Stimulated activated CD8-positive, alpha-beta memory T cell treated with anti-CD3 and anti-CD28 coated beads, Interleukin-7, amount 100 ng/mL, for 1 hour (primary cell): ENCODE measurements at places on chromosomes 13 and 19.

DNA sequence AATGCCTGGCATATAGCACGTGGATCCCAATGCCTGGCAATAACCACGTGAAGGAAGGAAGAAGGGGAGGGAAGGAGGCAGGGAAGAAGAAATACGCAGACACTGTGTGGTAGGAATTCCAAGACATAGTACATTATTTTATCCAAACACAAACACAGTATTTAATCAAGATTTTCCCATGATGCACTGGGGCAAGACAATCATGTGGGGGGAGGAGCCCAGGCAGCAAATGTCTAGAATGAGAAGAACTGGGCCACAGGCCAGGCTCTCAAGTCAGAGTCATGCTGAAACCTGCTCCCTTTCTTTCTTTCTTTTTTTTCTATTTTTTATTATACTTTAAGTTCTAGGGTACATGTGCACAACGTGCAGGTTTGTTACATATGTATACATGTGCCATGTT lies 717.9 kb downstream of the UQCRFS1 start:
- no peak for DNase-seq

DNA sequence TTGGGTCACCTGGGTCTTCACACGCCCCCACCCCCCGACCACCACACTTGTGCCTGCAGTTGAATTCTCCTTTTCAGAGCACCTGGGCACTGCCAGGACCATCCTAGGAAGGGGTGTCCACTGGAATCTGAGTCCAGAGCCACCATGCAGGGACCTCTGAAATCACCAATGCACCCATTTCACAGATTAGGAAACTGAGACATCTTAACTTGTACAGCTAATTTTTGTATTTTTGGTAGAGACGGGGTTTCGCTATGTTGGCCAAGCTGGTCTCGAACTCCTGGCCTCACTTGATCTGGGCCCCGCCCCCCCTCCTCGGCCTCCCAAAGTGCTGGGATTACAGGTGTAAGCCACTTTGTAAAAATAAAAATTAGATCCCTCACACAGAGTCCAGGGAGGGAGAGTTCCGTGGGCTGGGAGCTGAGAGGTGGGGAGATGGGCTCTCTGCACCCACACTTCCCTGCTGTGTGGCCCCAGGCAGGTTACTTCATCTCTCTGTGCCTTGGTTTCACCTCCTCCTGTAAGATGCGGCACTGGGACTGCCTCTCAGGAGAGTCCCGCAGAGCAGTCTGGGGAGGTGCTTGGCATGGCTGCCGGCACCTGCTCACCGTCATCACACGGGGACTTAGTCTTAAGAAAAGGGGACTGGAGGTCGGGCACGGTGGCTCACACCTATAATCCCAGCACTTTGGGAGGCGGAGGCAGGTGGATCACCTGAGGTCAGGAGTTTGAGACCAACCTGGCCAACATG lies 45.9 kb upstream of the C19orf12 start:
- no peak for DNase-seq

DNA sequence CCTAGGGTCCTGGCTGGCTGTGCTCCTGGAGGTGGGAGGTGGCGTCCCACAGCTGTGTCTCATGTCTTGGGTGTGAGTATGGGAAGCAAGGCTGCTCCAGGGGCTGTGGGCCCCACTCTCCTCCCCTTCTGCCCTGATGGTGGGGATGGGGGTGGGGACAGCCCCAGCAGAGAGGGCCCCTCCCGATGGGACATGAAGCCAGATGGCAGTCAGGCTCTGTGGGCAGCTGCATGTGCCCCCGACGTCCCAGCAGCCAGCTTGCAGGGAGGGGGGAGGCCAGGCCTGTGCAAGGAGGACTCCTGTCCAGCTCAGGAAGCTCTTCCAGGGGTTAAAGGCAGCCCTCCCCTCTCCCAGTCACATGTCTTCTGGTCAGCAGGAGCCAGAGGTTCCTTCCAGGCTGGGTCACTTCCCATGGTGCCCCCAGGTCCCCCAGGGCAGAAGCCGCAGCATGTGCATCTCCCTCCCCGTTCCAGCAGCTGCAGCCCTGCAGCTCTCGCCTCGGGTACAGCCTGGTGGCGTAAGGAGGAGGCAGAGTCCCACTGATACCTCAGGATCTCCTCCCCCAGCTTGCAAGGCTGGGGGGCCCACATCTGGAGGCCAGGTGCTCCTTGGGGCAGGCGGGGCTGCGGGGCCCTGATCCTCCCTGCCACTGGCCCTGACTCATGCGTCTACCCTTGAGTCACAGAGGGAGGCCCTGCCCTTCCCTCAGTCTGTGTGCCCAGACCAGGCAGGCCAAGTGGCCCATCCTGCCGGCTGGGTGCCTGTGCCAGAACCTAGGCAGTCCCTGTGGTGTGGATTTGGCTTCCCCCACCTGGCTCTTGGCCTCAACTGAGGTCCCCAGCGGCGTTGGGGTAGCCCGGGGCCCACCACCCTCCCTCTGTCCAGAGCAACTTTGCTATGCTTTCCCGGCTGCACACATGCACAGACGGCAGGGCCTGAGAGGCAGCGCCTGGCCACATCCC lies 13.0 kb downstream of the YIPF2 start:
- no peak for DNase-seq

DNA sequence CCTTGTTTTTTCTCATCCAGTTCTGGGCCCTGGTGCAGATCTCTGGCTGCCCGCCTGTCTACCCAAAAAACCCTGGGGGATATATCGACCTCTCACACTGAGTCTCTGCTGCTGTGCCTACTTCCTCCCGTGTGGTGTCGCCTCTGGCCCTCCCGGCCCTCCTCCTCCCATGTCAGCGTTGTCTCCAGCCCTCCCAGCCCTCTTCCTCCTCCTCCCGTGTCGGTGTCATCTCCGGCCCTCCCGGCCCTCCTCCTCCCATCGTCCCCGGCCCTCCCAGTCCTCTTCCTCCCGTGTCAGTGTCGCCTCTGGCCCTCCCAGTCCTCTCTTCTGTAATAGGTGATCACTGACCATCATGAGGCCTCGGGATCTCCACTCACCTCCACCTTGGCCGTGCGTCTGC lies 81.8 kb downstream of the GPR12 start:
- no peak for DNase-seq

DNA sequence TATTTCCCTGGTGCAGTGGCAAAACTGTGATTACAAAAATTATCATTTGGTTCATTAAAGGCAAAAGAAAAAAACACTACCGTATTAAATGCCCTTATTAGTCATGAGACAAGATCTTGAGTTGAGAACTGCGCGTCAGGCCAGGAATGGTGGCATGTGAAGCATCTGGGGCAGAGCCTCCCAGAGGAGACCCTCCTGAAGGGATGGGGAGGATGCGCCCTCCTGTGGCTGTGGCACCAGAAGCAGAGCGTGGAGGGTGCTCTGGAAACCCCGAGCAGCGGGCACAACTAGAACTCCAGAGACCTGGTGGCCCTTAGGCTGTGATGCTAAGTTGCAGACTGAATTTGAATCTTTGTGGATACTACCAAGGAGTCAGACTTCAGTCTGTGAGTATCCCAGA lies 11.5 kb downstream of the CUL4A start:
- no peak for DNase-seq
